NCI-H1436 (cell line): ENCODE measurements at places on chromosomes 2 and 18.
A peak's percentile ranks its signal among the peaks of the same experiment; 100 is the strongest.

GRCh38 chr2:12587729-12588522, 128.8 kb upstream of the TRIB2 start:
- DNase-seq, result no peak

DNA sequence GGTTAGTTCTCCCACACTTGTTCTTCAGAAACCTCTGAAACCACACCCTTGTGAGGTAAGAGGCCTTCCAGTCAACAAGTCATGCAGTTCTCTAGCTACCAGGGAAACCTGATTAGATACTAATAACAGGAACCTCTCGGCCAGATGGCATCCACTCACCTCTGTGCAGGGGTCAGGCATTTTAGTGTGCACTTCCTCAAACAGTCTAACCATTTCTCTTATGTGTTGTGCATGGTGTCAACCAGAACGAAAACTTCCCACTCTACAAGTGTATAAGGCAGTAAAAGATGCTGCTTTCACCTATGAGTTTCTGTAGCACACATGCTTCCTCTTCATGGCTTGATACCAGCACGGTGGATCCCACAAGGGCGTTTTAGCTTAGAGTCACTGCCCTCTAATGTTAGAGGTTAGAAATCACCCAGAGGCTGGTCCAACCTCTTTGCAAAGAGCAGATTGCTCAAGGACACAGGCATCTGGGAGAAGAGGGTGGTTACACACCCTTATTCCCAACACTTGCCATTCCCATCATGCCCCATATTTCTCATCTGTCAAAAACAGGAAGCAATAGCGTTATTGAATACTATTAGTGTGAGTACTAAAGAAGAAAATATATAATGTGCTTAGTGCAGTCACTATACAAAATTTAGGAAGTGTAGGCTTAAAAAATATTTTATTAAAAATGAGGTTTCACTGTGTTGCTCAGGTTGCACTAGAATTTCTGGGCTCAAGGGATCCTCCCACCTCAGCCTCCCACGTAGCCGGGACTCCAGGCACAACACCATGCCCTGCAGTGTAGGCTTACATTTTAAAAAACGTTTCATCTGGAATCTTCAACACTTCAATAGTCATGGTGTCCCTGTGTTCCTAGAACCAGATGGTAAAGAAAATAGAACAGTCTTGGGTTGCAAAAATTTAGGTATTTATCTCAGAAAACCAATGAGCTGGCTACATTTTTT, 34.5 kb upstream of the RAB31 start:
- no peak for DNase-seq

GRCh38 chr2:150528861-150529801, 41.7 kb upstream of the RND3 start:
- DNase-seq, result no peak

- DNase-seq, result no peak
Observed at GRCh38 chr2:60480089-60480773, 73.2 kb downstream of the BCL11A start.

DNA sequence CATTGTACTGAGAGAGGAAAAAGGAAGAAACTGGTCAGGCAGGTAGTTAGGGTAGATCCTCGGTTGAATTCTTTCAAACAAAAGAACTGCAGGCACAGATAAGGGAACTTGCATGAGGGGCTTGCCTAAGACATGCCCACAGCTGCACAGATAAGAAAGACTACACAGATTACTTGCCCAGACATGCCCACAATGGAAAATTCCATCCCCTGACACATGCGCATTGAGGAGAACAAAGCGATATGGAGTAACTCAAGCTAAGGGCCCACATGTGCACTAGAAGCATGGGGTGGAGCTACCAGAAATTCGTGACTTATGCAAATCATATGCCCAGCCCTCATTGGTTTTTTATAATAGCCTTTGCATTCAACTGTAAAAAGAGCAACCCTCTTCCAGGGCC, 181.3 kb upstream of the ZNF521 start:
- DNase-seq, result no peak

GRCh38 chr2:189959450-189959849, 103.1 kb downstream of the MSTN start:
- no peak for DNase-seq

GRCh38 chr2:62941413-62941812, 109.2 kb upstream of the OTX1 start:
- no peak for DNase-seq

- no peak for DNase-seq
Observed at GRCh38 chr2:120461092-120461491, 115.2 kb downstream of the INHBB start.

- no peak for DNase-seq
Observed at GRCh38 chr2:219916726-219917440, 289.5 kb downstream of the SLC4A3 start.

DNA sequence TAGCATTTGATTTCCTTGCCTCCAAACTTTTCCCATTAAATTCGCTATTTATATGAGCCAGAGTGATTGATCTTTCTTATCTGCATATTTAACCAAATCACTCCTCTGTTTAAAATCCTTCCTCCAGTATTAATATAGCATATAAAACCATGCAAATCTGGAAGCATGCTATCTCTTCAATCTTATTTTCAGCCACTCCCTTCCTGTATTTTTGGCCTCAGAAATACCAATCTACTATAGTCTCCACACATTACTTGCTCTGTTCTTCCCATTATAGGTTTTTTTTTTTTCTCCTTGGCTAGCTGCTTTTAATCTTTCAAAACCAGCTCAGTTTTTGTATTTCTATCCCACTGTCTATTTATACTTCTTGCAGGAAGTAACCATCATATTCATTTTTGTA, 19.1 kb downstream of the MAP2 start:
- no peak for DNase-seq

GRCh38 chr2:60317844-60318243, 235.6 kb downstream of the BCL11A start:
- DNase-seq, result no peak

- no peak for DNase-seq
Observed at GRCh38 chr2:186688813-186689212, 5.0 kb upstream of the FAM171B start.

DNA sequence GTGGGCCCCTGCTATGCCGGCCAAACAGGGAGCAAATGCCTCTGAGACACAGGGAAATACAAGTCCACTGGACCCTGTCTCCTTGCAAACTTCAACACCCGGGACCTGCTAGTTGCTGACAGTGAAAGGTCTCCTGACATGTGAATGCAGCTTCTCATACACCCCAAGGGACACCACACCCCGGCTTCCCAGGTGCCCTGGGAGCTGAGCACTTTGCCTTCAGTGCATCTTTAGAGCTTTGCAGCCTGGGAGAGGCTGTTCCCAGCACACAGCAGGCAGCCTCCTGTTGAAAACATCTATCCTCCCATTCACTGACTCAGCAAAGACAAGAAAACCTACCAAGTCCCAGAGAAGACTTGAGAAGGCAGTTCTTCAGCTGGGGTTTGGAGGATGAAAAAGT, 143.4 kb downstream of the COL6A3 start:
- DNase-seq, result no peak

DNA sequence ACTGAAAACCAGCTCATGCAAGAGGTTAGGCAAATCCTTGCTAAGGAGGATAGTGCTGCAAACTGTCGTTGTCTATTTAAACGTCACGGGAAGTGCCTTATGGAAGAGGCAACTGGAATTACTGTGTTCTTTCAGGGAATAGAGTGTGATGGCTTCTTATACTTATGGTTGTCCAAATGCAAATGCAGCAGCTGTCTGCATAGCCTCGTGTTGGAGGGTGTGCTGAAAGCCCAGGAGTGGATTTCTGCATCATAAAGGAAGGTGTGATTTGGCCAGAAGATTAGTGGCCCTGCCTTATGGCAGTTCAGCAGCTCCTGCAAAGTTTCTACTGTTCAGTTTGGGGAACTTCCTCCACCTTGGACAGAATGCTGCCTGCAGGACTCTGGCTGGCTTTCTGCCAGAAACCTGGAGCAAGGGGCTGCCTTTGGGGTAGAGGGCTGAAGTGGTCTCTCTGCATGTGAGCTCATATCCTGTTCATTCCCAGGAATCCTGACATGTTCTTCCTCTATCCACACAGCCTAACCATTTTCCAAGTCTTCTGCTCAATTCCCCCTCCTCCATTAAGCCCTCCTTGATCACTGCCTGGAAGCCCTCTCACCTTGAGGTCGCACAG, 321.2 kb upstream of the CXCR4 start:
- no peak for DNase-seq

DNA sequence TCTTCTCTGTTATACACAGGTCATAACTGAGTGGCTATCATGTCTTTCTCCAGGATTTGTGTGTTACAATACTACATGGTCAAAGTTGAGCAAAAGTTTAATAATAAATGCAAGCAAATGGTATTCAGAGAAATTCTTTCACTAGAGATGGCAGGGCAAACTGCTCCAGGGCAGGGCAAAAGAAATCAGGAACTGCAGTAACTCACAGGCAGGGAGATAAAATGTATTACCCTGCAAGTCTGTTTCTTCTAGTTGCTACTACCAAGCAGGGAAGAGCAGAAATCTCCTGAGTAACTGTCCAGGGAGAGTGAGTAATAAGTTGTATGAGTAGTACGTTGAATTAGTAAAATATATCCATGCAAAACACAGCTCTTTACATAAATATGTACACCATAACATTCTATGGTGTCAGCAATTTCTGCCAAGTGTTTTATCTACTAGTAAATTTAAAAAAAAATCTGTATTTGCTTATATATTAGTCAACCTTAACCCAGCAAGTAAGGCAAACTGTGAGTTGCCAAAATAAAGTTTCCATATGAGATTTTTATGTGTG, 404.1 kb downstream of the ZEB2 start:
- no peak for DNase-seq

DNA sequence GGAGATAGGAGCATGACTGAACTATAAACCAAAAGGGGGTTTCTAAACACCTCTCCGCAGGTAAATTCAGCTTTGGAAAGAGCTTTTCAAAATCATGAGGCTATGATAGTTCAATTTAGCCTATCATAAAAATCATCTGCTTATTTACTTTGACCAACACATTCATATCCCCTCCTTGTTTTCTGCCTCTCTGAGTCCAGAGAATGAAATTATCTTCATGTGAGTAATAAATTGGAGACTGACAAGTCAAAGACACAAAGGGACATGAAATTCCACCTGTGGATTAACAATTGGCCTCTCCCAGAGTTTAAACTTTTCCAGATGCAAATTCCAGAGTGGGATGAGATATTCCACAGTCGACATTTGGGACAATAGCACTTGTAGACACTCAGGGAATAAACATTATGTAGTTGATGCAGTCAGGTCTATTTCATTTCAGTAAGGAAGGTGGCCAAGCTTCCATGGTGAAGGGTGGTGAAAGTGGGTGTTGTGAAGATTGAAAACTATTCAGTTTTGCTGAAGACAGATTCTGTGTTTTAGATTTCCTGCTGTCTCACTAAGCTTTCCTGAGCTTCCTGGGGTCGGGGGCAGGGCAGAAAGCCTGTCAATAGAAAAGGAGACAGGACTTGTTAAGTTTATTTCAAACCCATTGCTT, 84.7 kb downstream of the CDC42EP3 start:
- no peak for DNase-seq

- no peak for DNase-seq
Observed at GRCh38 chr18:22473366-22473765, 55.7 kb upstream of the CTAGE1 start.

DNA sequence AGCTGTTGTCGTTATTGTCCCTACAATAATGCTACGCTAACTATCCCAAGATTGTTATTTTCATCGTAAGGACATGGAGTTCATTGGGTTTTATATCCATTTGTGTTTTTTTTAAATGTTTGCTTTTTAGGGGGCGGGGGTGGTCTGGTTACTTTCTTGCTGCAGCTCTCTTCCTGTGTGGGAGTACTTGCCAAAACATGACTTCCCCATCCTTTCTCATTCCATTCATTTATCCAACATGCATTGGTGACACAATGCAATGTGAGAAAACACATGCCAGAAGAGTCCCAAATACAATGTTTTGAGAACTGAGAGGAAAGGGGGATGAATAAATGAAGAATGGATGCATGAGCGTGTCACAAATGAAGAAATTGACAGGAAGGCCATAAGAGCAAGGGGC, 55.9 kb downstream of the E2F6 start:
- no peak for DNase-seq

GRCh38 chr2:161905389-161906046, 168.5 kb downstream of the DPP4 start:
- peak; percentile 93 for DNase-seq

DNA sequence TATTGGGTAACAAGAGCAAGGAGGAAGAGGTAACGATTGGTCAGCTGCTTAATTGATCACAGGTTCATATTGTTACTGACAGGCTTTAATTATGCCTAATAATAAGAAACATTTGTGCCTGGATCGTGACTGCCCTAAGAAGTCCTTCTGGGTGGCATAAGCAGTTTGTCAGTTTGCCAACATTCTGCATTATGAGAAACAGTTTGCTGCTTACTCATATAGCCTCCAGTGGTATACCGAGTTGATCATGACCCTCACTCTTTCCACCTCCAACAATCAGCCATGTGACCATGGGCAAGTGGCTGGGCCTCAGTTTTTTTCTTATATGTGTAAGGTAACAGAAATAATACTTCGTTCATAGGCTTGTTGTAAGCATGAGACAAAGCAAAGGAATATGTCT, 96.6 kb upstream of the CABLES1 start:
- DNase-seq, result no peak

DNA sequence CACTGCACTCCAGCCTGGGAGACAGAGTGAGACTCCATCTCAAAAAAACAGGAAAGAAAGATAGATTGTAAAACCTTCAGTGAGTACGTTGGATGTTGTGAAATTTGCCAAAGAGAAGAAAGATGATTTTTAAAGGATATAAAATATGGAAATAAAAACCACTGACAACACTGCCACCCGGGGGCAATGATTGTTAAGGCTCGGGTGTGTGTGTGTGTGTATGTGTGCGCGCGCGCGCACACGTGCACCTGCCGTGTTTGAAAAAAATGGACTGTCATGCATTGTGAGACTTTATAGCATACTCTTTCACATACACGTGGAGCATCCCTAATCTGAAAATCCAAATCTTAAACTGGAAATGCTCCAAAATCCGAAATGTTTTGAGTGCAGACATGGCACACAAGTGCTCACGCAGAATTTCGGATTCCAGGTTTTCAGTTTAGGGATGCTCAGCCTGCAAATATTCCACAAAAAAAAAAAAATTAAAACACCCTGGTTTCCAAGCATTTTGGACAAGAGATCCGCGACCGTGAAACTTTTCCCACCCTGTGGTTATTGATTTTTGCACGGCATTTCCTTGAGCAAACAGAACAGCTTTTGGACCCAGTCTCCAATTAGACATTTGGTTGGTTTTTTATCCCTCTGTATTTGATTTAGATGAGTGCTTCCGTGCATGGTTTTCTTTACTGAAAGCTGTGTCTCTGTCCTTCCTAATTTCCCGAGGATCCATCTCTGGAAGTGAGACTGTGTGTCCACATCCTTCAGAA, 269.2 kb downstream of the AGAP1 start:
- no peak for DNase-seq

- no peak for DNase-seq
Observed at GRCh38 chr18:64714086-64714485, 565.2 kb upstream of the LINC00305 start.
